ENCODE measurements at places on chromosomes 12 and 14. TPM values are rescaled to one million over a fixed set of nuclear protein-coding genes. Genes with fewer than 3 reads are reported as not detected.

Gene ITGA5
- 18.1 TPM for total RNA-seq

Gene IL22
- not detected for total RNA-seq

Gene EVL
- total RNA-seq: 345 TPM

Gene RAD51AP1
- total RNA-seq: 2.8 TPM

Measured in dorsolateral prefrontal cortex (tissue), 122 donors.